ENCODE measurements at places on chromosomes 3 and 15.

DNA sequence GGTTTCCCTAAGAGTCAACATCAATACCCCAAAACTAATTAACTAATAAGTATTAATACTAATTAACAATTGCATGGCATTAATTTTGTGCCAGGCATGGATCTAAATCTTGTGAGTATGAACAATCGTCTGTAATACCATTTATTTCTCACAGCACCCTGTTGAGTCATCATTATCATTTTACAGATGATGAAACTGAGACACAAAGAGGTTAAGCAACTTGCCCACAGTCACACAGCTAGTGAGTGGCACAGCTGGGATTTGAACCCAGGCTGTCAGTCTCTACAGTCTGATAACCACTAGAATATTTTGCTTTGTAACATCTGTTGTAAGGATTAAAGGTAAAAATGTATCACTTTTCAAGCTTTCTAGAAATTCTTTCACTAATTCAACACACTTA, 423.4 kb upstream of the WNT5A start:
- no peak for DNase-seq

DNA sequence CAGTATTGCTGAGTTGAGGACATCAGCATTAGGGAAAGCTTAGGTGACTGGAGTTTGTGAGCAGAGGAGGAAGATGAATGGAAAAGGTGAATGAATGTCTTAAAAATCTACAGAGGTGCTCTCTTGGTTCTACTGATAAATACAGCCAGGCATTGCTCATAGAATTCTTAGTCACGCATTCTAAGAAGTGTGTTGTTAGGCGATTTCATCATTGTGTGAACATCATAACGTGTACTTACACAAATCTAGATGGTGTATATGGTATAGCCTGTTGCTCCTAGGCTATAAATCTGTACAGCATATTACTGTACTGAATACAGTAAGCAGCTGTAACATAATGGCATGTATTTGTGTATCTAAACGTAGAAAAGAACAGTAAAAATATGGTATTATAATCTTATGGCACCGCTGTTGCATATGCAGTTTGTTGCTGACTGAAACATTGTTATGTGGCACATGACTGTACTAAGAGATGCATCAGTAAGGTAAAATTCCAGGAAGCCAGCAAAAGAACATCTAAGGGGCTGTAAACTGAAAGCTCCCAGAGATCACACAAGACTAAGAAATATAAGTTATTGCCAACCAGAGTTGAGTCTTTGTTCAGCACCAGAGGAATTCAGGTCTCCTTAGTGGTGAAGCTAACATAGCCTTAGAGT, 42.9 kb upstream of the ASB14 start:
- DNase-seq = no peak

DNA sequence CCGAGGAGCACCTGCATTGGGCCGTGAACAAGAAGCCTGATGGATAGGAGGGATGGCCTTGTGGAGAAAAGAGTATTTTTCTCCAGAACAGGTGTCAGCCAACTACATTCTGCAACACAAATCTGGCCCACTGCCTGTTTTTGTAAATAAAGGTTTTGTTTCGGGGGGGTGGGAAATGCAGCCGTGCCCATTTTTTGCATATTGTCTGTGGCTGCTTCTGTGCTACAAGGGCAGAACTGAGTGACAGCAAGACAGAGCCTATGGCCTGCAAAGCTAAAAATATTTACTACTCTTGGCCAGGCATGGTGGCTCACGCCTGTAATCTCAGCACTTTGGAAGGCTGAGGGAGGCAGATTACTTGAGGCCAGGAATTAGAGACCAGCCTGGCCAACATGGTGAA, 95.9 kb upstream of the AKAP13 start:
- DNase-seq = no peak

- no peak for DNase-seq
Measured at GRCh38 chr15:92391640-92392039, 2.0 kb upstream of the ST8SIA2 start.

DNA sequence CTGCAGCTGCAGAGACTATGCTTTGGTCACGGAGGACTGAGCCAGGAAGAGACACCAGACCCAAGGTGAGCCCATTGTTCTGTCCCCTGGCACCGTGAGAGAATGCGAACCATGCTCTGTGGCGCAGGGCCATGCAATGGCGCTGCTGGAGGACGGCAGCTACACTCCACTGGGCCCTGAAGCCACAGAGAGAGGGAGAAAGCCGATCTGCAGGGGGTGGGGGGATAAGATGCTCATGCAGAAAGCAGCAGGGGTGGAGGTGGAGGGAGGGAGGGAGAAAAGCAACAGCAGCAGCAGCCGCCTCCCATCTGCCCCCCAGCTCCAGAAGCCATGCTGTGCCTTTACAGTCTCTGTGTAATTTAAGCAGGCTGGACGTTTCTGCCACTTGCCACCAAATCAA, 5.3 kb downstream of the BDH1 start:
- no peak for DNase-seq

GRCh38 chr3:27960133-27960532, 238.0 kb upstream of the EOMES start:
- no peak for DNase-seq

DNA sequence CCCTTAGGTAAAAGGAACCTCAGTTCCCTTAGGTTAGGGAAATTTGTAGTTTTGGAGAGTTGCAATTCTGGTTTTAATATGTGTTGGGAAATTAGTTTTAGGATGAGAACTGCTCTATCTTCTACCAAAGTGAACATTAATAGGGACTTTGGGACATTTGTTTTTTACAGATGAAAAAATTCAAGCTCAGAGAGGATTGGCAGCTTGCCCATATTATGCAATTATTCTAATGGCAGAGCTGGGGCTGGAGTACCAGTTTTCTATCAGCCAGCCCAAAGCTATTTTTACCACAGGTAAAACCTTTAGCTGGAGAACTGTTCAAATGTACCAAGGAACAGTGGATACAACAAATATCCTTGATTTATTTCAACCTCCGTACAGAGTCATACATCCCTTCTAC, 127.0 kb downstream of the CPNE4 start:
- DNase-seq = no peak

- no peak for DNase-seq
Measured at GRCh38 chr15:85595804-85596536, 198.8 kb downstream of the KLHL25 start.

GRCh38 chr3:187975561-187976364, 178.2 kb upstream of the LPP start:
- no peak for DNase-seq

DNA sequence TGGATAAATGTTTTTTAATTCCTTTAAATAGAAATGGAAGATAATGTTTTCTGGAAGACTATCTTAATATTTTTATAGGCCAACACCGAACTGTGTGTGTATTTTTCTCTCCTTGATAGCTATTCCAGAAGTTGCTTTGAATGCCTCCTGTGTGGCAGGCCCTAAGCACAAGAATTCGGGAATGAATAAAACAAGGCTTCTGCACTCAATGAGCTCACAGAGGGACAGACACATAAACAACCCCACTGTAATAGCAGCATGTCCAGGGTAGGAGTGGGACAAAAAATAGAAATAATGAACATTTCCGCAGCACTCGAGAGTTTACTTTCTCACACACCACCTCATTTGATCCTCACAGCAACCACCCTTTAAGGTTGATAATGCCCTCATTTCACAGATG, 18.0 kb downstream of the SRGAP3 start:
- no peak for DNase-seq

DNA sequence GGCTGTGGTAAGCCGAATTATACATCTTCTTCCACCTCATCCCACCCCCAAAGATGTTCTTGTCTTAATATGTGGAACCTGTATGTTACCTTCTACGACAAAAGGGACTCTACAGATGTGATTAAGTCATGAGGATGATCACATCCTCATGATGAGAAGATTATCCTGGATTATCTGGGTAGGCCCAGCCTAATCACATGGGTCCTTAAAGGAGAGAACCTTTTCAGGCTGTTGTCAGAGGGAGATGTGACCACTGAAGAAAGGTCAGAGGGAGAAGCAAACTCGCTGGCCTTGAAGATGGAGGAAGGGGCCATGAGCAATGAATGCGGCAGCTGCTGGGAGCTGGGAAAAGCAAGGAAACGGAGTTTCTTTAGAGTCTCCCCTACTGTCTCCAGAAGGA, 12.9 kb upstream of the SCG3 start:
- DNase-seq = no peak

DNA sequence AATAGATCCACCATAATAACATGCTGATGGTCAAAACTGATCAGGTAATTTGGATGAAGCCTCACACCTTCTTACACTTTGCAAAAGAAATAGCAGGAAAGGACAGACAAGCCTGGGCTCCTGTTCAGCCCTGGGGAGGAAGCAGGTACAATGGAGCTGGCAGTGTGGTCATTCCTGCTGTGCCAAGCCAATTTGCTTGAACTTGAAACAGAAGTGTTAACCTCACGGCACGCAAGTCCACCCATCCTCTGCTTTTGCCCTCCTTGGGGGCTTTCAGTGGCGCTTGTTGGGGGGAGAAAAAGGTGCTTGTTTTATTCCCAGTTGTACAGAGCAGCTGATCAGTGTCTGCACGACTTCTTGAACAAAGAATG, 36.8 kb upstream of the RFTN1 start:
- no peak for DNase-seq

DNA sequence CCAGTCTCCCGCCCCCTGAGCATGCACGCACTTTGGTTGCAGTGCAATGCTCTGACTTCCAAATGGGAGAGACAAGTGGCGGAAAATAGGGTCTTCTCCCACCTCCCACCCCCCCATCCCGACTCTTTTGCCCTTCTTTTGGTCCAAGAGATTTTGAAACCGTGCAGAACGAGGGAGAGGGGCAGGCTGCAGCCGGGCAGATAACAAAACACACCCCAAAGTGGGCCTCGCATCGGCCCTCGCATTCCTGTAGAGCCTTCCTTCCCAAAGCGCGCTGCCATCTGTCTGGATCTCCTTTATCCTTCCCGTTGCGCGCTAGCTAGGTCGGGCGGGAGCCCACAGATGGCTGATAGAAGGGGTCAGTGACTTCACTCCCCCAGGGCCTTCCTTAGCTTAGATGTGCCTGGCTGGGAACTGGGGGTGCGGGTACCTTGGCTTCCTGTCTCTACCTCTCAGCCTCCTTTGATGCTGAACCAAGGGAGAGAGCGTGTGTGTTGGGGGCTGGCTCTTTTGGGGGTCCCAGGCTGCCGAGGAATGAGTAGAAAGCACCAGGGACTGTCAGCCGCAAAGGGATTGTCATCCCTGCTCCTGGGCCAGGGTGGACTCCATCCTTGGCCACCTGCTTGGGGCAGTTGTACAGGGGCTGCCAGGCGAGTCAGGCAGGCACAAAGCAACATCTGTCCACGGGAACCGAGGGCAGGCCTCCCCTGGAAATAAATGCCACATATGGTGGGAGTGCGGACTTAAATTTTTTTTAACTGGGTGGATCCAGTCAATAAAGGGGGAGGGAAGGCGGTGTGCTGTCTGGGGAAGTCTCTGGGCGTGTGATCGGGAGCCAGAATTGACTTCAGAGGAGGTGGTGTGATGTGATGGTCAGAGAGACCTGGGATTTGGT, 1.8 kb downstream of the SMAD3 start:
- no peak for DNase-seq

GRCh38 chr3:179788996-179789395, 136.2 kb downstream of the USP13 start:
- DNase-seq = no peak

- no peak for DNase-seq
Measured at GRCh38 chr3:142275856-142276255, 50.5 kb upstream of the GK5 start.

DNA sequence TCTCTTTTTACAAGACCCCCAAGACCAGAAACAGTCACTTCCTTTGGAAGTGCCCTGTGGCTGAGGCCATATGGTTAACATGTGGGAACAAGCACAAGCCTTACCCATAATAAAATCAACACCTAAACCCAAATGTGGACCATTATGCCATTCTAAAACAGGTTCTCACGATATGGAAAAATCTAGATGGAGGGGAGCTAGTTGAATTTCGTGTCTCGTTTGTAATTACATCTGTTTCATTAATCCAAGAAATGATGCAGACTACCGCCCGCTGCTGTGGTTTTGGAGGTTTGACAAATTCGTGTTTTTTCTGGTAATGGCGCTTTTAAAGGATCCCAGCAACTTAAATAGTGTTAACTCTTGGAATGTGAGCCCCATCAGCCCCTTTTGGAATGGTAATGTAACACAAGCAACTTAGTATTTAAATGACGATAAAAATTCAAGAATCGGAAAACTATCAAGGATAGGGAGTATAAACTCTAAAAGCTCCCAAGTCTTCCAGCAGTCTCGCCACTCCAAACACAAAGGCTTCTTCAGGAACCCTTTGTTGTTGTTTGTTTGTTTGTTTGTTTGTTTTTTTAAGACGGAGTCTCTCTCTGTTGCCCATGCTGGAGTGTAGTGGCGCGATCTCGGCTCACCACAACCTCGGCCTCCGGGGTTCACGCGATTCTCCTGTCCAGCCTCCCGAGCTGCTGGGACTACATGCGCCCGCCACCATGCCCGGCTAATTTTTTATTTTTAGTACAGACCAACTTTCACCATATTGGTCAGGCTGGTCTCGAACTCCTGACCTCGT, 1.1 kb downstream of the CNBP start:
- peak; percentile 18 for DNase-seq

- DNase-seq = no peak
Measured at GRCh38 chr3:99803297-99803696, 14.4 kb upstream of the CMSS1 start.

DNA sequence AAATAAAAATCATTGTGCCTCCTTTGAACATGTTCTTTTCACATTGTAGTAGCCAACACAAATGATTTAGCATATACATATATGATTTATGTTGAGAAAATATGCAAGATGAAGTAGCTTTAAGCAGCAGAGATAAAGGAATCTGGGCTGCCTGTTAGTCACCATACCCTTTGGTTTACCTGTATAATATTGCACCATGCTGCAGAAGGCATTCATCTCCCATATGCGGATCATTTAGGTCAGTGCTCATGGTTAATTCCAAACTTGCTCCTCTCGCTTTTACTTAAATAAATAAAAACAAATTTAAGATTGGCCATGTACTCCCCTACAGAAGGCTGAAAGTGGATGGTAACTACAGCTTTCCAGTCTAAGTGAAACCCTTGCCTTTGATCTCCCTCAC, 86.7 kb upstream of the TBL1XR1 start:
- DNase-seq = no peak

DNA sequence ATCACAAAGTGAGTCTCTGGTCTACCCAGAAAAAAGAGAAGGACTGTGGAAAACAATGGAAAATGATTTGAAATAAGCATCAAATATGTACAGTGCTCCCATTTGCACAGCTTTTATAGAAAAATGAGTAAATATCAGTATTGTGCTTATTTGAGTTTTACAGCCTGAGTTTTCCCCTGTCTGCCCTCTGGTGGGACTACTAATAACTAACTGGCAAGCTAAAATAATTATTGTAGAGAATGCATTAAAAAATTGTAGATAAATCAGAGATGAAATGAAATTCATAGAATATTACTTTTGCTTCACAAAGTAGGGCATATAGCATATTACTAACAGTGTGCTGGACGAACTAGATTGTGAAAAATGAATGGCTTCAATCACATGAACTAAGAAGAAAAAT, 287.1 kb downstream of the NAALADL2 start:
- DNase-seq = no peak

GRCh38 chr15:75109021-75109735, 85.8 kb downstream of the PPCDC start:
- no peak for DNase-seq

GRCh38 chr15:50248994-50249582, 16.4 kb downstream of the HDC start:
- no peak for DNase-seq
